ELF-1 (cell line): ENCODE measurements at places on chromosomes 7 and 10.

DNA sequence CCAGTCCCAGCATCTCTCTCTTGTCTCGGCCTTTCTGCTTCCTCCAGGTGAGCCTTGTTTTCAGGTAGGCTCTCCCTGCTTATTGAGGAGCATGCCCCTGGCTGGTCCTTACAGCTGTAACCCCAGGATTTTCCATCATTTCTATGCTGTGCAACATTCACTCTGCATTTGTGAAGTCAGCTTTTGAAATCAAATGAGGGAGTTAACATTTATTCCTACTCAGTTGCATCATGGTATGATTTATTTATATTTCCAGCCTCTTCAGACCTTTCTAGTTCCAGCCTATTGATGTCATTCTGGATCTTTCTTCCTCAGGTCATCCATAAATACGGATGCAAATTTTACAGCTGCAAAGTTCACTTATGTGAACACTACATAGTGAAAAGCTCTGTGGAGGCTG lies 755.6 kb downstream of the TYW1 start:
- DNase-seq: no peak

- DNase-seq: no peak
Observed at GRCh38 chr7:91029688-91030087, 234.5 kb upstream of the FZD1 start.

GRCh38 chr7:90404777-90405176 lies 1.5 kb downstream of the CLDN12 start:
- DNase-seq: no peak

GRCh38 chr7:128708235-128708634 lies 30.9 kb upstream of the CALU start:
- no peak for DNase-seq

- DNase-seq: no peak
Observed at GRCh38 chr7:89264126-89264525, 468.6 kb upstream of the TEX47 start.

GRCh38 chr10:108545921-108546320 lies 1377.4 kb downstream of the XPNPEP1 start:
- no peak for DNase-seq

GRCh38 chr10:118838364-118838763 lies 83.6 kb upstream of the CACUL1 start:
- no peak for DNase-seq
